ENCODE measurements at places on chromosomes 4 and X.

GRCh38 chr4:73653695-73654106, 33.5 kb upstream of the RASSF6 start:
- no peak for DNase-seq

DNA sequence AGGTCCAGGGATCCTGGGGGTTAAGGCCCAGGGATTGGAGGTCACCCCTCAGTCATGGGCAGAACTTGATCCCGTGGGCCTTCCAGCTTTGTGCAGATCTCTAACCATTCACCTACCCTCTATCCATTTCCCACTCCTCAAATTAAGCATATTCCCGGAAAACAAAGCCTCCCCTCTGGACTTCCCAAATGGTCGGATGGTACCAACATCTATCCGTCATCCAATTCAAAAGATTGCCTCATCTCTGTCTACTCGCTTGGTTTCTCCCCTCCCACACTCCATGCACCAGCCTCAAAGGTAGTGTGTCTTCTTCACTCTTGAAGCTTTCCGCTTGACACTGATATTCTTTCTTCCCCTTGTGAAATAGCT, 473 bp upstream of the BCLAF3 start:
- peak; percentile 3 for DNase-seq

GRCh38 chrX:10615931-10616774, 4.2 kb downstream of the MID1 start:
- no peak for DNase-seq

DNA sequence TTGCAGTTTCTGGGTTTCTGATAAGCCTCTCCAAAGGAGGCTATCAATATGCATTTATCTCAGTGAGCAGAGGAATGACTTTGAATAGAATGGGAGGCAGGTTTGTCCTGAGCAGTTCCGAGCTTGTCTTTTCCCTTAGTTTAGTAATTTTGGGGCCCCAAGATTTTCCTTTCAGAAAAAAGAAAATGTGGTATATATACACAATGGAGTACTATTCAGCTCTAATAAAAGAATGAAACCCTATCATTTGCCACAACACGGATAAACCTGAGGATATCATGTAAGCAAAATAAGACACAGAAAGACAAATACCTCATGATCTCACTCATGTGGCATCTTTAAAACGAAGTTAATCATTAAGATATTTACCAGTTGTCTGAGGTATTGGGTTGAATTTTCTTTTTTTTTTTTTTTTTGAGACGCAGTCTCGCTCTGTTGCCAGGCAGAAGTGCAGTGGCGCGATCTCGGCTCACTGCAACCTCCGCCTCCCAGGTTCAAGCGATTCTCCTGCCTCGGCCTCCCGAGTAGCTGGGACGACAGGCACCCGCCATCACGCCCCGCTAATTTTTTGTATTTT, 540 bp downstream of the ZNF721 start:
- DNase-seq, result peak; percentile 12

DNA sequence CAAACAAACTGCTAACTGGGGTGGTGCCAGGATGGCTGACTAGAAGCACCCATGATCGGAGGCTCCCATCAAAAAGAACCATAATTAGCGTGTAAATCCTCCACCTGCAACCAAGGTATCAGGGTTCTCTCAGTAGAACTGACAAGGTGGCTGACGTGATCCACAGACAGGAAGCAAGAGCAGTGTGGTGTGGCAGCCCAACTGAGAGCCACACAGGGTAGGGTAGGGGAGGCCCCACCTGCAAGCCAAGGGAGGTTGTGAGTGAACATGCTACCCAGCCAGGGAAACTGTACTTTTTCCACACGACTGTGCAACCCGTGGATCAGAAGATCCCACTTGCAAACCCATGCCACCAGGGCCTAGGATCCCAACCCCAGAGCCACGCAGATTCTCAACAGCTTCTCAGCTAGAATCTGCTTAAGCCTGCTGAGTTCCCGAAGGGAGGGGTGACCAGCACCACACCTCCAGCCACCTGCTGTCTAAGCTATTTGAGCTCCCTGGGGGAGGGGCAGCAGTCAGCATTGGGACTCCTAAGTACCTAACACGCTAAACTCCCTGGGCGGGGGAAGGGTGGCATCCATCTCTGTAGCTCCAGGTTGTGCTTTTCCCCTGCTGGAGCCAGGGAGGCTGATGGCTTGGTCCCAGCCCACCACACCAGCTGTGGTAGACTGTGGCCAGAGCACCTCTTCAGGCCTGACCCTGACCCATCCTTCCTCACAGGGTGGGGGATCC, 425.1 kb downstream of the GPM6A start:
- no peak for DNase-seq

- DNase-seq, result no peak
These were observed 59.5 kb downstream of the PGRMC2 start for GRCh38 chr4:128227991-128228571.

- no peak for DNase-seq
These were observed 94.0 kb downstream of the FBXO8 start for GRCh38 chr4:174189392-174190015.

DNA sequence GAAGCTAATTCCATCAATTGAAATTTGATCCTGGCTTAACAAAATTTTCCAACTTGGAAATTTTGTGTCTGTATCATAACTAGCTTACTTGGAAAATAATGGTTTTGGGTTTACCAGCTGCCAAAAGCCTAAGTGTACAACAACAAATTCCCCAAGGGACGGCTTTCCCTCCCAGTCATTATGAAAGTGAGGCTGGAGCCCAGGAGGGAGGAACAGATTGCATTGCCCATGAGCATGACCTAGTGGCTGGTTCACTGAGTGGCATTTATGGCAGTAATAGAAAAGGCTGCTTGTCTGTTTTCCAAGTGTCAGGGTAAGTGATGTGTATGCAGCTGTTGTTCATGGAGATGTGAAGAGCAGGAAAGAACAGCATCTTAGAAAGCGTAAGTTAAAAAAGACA, 70.8 kb upstream of the HHIP start:
- DNase-seq, result no peak

DNA sequence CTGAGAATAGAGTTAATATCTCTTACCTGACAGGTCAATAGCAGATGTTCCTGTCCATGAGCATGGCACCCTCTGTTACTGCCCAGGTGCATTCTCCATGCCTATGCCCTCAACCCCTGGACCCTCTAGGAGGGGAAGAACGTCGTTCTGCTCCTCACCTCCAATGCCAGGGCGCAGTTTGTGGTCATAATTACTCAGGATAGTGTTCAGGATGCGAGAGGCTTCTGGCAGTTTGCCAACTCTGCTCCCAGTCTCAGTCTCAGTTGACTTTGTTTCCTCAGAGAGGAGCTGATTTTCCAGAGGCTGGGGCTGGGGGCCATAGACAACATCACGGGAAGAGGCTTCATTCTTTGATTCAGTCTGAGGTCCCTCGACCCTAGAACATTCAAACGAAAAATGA, 4.4 kb downstream of the GABRE start:
- no peak for DNase-seq

DNA sequence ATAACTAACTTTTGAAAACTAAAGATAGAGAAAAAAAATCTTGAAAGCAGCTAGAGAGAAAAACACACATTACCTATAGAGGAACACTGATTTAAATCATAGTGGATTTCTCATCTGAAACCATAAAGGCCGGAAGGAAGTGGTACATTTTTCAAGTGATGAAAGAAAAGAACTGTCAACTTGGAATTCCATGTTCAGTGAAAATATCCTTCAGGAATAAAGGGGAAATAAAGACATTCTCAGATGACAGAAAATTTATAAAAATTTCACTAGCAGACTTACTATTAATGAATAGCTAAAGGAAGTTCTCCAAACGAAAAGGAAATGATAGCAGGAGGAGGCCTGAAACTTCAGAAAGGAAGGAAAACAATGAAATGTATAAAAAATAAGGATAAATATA, 7.6 kb upstream of the JADE3 start:
- no peak for DNase-seq

- DNase-seq, result no peak
These were observed 219.6 kb upstream of the ANXA3 start for GRCh38 chr4:78331965-78332364.

GRCh38 chr4:101083131-101083530, 264.2 kb downstream of the PPP3CA start:
- no peak for DNase-seq

- DNase-seq, result no peak
These were observed 403.7 kb downstream of the IL15 start for GRCh38 chr4:142040043-142040442.

DNA sequence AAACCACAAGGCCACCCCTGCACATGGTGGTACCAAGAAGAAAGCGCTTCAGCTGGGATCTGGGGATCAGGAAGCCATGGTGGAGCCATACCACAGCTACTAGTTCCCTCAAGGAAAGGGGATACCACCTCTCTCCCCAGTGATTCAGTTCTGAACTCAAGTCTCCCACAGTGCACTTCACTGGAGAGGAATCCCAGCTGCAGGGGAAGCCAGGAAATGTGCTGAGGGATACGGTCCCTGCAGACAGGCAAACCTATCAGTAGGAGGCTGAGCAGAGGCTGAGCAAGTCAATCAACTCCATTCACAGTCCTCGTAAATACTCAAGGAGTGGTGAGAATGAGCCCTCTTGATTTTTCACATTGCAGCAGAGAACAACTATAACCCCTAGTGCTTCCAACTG, 11.0 kb downstream of the TMEM192 start:
- no peak for DNase-seq

GRCh38 chr4:54614149-54614548, 43.6 kb upstream of the KIT start:
- DNase-seq, result no peak

- no peak for DNase-seq
These were observed 137.6 kb upstream of the ESX1 start for GRCh38 chrX:104392350-104392749.

GRCh38 chr4:98619180-98619579, 39.2 kb downstream of the TSPAN5 start:
- no peak for DNase-seq

GRCh38 chr4:85399270-85399669, 75.7 kb upstream of the ARHGAP24 start:
- no peak for DNase-seq

- no peak for DNase-seq
These were observed 15.5 kb downstream of the MCF2 start for GRCh38 chrX:139692506-139692849.

- DNase-seq, result no peak
These were observed 45.4 kb downstream of the AFF1 start for GRCh38 chr4:86980230-86980629.

DNA sequence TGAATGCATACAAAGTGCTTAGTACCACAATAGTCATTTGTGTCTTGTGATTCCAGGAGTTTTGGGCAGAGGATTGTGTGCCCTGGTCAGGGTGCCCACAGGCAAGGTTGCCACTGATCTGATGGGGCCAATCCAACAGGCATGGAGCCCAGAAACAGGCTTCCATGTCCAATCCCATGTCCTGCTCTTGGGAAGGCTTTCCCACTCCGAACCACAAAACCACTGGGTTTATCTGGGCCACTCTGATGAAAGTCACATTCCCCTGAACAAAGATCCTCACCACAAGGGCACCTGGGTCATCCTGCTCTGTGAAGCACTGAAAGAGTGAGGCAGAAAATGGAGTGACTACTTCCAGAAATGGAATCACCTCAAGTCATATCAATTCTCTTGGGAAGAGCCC, 96.9 kb downstream of the MAMLD1 start:
- no peak for DNase-seq

GRCh38 chrX:97638621-97639020, 754.9 kb downstream of the RPA4 start:
- no peak for DNase-seq

DNA sequence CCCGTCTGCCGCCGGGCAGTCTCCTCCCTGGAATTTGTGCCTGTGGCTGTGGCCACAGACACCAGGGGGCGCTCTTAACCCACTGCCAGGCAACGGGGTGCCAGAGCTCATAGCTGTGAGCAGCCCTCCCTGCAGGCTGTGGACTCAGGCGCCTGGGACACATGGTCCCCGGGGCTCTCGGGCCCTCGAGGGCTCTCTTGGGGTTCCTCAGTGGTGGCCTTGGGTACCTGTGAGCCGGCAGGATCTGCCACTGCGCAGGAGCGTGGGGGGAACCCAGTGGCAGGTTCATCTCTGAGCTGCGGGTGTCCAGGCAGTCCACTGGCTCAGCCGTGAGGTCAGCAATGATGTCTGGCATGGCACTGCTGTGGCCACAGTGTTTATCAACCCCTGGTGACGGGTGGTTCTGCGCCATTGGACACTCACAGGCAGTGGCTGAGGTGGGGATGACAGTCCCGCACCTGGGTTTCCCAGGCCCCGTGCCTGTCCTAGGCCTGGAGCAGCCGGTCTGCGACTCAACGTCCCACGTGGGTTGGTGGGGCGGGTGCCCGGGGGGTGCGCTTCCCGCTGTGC, 37.2 kb downstream of the PCGF3 start:
- DNase-seq, result peak; percentile 80
